ENCODE measurements at places on chromosomes 13 and 19.

GRCh38 chr13:97932647-97933046 lies 20.8 kb upstream of the IPO5 start:
- no peak for DNase-seq

GRCh38 chr13:93079294-93079693 lies 147.3 kb upstream of the GPC6 start:
- DNase-seq, result no peak

DNA sequence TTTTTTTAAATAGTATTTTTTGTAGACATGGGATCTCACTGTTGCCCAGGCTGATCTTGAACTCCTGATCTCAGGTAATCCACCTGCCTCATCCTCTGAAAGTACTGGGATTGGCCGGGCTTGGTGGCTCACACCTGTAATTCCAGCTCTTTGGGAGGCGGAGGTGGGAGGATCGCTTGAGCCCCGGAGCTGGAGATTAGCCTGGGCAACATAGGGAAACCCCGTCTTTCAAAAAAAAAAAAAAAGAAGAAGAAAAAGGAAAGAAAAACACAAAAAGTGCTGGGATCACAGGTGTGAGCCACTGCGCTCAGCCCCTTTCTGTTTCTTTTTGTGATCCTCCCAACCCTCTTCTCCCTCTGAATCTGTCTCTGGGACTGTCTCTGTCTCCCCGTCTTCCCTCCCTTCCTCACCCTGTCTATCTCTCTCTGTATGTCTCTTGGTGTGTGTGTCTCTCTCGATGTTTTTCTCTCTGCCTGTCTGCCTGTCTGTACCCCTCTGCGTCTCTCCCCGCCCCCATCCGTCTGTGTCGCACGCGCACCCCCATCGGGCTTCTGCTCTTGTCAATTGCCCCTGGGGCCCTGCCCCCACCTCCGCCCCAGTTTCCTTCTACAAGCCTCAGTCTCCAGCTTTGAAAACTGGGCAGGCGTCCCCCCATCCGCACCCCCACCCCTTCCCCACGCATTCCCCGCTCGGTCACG lies 540 bp upstream of the ZFP36 start:
- peak; percentile 94 for DNase-seq

GRCh38 chr13:87669379-87669978 lies 1.7 kb upstream of the SLITRK5 start:
- DNase-seq, result no peak

- DNase-seq, result peak; percentile 67
Measured at GRCh38 chr19:52993342-52994178, 20.2 kb upstream of the ERVV-1 start.

DNA sequence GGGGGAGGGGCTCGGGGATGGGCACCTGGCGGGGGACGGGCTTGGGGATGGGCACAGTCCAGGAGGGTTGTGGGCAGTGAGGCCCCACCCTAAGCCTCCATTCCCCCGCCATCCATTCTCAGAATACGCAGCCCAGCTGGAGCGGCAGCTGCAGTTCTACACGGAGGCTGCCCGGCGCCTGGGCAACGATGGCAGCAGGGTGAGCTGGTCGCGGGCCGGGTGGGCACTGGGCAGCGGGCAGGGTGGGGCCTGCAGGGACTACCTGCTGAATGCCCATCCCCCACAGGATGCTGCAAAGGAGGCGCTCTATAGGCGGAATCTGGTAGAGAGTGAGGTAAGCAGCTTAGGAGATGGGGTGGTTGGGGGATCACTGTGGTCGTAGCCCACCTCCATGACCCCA lies 8.3 kb downstream of the PODNL1 start:
- DNase-seq, result no peak
